ENCODE measurements at places on chromosomes 1 and 21.

DNA sequence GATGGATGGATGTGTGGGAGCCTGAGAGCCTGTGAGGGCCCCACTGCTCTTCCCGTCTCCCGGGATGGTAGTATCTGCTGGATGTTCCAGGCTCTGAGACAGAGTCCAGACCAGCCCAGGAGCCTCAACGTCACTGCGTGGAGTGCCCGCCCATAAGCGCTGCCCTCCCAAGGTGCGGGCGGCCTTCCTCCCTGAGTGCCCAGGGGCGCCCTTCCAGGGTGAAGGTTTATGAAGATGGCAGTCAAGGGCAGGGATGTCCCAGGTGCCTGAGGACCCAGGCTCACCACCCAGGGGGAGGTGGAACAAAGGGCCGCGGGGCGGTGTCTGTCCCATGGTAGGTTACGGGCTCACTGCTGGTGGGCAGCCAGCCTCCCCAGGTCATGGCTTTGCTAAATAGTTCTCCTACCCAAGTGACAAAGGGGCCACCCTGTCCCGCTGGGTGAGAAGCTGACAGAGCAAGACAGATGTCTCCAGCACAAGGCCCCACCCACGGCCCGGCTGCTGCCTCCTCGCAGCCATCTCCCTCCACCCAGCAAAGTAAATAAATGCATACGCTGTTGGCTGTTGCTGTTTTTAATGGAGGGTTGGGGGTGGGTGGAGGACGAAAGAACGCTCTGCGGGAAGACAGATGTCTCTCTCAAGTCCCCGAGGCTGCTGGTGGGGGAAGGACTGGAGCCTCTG, 9.0 kb upstream of the GPR153 start:
- peak; percentile 66 for DNase-seq

- no peak for DNase-seq
Observed at GRCh38 chr1:175641633-175642032, 101.8 kb downstream of the TNR start.

- no peak for DNase-seq
Observed at GRCh38 chr1:168964478-168964877, 142.0 kb upstream of the ATP1B1 start.

GRCh38 chr1:234983564-234984238, 144.9 kb downstream of the TOMM20 start:
- no peak for DNase-seq

- DNase-seq: no peak
Observed at GRCh38 chr1:182680408-182680807, 4.0 kb downstream of the RGS8 start.

DNA sequence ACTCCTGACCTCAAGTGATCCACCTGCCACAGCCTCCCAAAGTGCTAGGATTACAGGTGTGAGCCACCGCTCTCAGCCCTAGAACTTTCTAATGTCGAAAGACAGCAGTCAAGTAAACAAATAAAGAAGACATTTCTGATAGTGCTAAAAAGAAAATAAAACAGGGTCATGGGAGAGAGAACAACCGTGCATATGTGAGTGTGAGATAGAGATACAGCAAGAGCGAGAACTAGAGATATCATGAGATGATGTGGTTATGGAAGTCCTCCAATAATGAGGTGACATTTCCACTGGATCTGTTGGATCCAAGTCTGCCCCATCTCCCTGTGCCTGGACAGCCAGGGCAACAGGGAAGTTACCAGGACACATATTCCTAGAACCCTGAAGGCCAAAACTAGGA, 4.6 kb upstream of the TENT5B start:
- DNase-seq: no peak

DNA sequence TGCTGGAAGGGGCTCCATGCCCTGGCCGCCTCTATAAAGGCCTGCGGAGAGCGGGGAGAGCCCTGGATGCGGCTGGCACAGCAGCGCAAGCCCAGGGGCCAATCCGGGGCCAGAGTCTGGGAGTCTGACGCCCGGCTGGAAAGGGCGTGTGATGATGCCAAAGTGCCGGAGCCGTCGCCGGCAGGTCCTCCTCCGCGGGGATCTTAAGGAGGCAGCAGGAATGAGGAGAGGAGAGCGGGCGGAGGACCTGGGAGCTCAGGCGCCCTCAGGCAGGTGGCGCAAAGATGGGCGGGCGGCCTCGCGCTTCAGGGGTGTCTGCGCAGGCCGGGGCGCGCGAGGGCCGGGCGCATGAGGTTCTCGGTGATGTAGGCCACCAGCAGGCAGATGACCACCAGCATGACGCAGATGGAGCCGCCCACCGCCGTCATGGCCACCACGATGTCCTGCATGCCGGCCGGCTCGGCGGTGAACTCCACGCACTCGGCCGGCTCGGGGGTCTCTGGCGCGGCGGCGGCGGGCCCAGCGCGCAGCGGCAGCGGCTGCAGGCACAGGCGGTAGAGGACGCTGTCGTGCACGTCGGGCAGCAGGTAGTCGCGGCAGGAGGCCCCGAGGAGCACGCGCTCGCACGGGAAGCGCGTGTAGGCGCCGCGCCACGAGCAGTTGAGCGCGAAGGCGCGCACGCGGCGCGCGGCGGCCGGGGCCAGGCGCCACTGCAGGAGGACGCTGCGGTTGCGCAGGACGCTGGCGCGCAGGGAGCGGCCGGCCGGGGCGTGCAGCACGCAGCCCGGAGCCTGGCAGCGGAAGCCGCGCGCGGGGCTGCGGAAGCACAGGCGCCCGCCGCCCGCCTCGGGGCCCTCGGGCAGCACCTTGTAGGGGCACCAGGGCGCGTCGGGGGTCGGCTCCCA, 653 bp downstream of the FNDC10 start:
- no peak for DNase-seq

- no peak for DNase-seq
Observed at GRCh38 chr1:25662061-25662460, 45.5 kb downstream of the MAN1C1 start.

- no peak for DNase-seq
Observed at GRCh38 chr1:166089804-166090203, 77.0 kb downstream of the FAM78B start.

GRCh38 chr1:102837551-102837950, 270.8 kb downstream of the COL11A1 start:
- DNase-seq: no peak

GRCh38 chr1:51976846-51977602, 13.5 kb downstream of the RAB3B start:
- no peak for DNase-seq

- no peak for DNase-seq
Observed at GRCh38 chr1:83760226-83761021, 238.5 kb downstream of the TTLL7 start.

DNA sequence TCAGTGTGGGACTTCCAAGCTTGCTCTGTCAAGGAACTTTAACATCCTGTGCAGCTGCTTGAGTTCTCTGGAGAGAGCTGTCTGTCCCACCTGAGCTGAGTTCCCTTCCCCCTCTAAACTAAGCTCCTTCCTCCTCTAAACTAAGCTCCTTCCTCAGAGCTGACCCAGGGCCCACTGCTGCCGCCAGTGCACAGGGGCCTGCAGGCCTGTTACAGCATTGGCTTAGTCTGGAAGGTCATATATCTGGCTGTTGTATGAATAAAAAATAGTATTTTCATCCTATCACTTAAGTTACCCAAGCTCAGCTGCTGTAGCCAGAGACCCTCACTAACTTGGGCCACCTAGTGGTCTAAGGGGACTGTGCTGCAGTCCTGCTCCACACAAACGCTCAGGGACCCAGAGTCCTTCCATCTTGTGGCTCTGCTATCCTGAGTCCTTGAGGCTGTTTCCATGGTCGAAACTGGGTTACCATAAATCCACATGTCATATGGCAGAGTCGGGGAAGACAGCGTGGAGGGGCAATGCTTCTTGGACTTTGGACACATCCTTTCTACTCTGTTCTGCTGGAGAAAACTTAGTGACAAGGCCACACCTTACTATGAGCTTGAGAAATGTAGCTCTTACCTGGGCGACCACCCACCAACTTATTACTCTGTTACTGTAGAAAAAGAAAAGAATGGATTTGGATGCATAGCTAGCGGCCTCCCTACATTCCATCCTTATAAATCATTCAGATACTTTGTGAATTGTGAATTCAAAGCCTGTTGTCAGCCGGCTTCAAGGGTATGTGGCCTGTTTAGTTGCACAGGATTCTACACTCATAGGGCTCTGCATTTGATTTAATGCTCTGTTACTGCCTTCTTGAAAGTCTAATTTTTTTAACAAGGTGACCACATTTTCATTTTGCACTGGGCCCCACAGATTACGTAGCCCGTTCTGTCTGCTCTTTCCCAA, 71.4 kb upstream of the GCLM start:
- DNase-seq: no peak

GRCh38 chr1:187383366-187383765, 554.6 kb downstream of the PLA2G4A start:
- DNase-seq: no peak

GRCh38 chr21:38897532-38898421, 92.0 kb downstream of the ETS2 start:
- DNase-seq: no peak

DNA sequence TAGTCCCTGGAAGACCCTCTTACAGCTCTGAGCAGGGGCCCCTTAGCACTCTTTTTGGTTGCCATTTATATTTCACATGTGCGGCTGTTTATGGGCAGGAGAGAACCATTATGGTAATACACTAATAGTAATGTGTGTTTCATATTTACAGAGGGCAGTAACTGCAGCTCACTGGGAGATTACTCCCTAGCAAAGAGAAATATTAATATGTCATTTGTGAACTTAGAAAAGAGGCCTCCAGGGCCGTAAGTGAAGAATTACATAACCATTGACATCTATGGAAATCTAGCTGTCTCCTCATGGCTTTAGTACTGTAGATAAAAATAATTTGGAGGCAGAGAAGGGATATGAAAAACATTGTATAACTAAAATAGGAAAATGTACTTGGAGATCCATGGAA, 23.4 kb upstream of the RGS16 start:
- DNase-seq: no peak

DNA sequence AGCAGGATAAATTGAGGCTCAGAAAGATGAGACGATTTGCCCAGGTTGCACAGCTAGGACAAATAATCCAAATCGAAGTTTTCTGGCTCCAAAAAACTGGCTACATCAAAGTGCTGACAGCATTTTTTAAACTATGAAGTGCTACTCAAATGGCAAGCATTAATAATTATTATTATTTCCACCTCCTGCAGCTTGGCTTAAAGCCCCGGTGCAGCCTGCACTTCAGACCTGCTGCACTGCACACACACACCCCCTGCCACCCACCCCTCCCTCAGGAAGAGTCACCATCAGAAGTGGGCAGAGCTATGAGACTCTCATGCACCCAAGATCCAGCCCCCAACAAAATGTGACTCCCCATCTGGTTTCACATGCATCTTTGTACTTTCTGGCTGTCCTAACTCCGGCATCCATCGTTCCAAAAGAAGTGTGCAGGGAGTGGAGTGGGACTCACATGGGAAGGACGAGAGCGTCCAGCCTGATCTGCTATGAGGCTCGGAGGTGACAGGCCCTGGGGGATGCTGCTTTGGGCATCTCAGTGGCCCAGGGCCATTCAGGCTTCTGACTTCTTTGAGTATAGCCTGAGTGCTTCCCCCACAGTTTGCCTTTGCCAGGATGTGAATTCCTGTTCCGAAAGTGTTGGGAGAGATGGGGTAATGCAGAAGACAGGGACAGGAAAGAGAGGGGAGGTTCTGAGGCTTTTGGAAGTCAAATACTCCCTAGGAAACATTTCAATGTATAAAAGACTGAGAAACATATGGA, 65.0 kb upstream of the FAM20B start:
- no peak for DNase-seq

DNA sequence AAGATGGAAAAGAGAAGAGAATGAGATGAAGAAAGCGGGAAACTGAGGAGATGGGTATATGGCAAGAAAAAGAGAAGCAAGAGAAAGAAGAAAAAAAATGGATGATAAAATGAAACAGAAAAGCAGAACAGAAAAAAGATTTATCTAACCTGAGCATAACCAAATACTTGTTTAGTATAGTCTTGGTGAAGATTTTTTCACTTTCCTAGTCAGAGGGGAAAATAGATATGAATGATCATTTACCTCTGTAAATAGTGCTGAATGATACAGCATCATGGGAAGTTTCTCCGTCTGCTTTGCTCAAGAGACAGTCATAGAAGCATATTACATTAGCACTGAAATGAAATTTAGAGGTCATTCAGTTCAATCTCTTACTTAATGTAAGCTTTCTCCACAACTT, 36.1 kb upstream of the PLPPR4 start:
- DNase-seq: no peak

DNA sequence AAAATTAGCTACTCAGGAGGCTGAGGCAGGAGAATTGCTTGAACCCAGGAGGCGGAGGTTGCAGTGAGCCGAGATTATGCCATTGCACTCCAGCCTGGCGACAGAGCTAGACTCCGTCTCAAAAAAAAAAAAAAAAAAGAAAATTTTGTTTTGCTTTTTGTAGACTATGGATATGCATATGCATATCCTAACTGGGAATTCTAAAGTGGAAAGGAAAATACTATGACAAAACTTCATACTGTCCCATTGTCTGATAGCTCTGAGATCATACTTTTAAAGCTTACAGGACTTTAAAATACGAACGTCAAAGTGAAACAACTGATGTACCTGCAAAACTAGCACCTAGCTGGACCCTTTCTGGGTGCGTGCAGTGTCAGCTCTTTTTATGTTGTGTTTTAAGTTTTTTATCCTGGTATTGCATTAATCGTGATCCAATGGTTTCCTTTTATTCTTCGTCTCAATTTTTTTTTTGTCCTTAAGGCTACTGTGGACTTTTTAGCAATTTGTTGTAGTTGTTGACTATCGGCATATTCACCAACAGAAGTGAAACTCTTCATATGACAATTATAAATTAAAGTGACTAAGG, 19.2 kb downstream of the SPRTN start:
- DNase-seq: no peak

DNA sequence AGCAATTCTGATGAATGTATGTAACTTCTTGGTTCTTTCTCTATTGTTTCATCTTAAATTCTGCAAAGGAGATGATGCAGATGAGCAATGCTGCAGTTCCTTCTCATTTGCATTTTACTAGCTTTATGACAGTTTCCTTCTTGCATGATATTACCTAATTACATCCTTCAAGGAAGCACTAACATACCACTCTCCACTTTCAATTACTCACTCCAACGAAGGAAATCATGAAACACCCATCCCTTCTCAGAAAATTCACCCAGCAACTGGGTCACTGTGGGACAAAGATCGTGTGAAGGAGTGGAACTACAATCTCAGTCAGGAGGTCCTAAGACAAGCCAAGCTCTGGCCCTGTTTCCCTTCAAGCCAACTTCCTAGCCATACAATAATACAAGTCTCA, 142.3 kb downstream of the CHD1L start:
- no peak for DNase-seq

DNA sequence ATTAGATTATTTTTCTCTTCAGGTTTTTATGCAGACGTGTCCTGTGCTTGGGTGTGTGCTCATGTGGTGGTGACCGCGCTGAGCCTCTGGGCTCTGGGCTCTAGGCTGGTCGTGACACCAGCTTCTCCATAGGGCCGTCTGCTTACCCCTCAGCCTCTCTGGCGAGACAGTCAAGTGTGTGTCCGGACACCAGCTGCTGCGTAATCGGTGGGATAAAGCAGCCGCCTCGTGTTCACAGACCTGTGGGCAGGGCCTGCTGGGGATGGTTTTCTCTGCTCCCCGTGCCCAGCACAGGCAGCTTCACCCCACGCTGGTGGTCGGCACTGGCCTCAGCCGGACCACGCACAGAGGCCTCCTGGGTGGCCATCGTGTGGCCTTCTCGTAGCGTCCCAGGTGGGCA, 33.6 kb upstream of the DIP2A start:
- no peak for DNase-seq

All from NCI-H187 (cell line).